HuH-7.5 (cell line): ENCODE measurements at places on chromosomes 3 and 15.

GRCh38 chr15:64224511-64224910, 61.7 kb upstream of the PPIB start:
- DNase-seq, result no peak

GRCh38 chr3:101665357-101665756, 11.6 kb downstream of the ZBTB11 start:
- DNase-seq, result no peak

DNA sequence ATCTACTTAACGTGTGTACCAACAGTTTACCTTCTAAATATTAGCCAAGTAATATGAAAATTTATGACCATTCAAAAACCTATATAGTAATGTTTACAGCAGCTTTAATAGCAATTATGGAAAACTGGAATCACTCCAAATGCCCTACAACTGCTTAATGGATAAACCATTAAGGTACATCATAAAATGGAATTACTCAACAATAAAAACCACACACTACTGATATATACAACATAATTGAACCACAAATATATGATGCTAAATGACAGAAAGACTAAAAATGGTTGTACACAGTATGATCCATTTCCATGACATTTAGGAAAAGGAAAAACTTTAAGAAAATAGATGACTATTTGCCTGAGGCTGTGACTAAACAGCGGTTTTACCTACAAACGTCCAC, 467.1 kb upstream of the EPHA6 start:
- no peak for DNase-seq

DNA sequence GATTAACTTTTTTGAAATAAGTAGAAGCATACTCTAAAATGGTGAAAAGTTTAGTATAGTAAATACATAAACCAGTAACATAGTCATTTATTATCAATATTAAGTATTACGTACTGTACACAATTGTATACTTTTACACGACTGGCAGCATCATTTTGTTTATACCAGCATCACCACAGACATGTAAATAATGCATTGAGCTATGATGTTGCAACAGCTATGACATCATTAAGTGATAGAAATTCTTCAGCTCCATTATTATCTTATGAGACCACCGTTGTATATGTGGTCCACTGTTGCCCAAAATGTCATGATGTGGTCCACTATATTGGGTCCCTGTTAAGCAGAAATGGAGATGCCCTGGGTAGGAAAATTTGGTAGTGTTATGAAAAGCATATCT, 51.3 kb downstream of the DRD3 start:
- no peak for DNase-seq

DNA sequence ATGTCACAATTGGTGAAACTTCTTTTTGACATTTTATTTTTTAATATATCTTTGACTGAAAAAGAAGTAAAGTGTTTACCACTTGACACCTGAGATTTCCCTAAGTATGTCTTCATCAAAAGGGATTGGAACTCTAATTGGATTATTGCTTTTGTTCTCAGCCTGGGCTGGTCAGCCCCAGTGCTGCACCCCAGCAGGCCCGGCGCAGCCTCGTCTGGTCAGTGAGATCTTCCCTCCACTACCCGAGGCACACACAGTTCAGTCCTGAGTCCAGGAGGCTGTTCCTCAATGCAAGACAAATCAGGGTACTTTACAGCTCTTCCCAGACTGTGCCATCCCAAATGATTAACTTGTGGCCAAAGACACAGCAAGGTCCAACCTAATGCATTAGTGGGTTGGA, 146.9 kb upstream of the SEMA6D start:
- DNase-seq, result no peak

- DNase-seq, result no peak
These were observed 10.6 kb downstream of the ARNT2 start for GRCh38 chr15:80414546-80415357.

DNA sequence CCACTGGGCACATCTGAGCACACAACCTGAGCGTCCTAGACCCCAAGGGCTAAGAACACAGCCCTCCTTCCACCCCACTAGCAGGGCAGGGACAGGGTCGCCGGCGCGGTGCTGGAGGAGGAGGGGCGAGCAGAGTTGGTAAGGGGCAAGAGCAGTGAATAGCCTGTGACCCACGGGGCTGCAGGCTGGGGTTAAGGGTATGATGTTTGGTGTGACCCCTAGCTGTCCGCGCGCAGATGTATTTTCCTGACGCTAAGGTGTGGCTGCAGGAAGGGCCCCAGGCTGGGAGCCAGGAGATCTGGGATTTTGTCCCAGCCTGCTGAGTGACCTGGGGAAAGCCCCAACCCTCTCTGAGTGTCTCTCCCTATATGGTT, 1.3 kb upstream of the C15orf39 start:
- DNase-seq, result no peak

DNA sequence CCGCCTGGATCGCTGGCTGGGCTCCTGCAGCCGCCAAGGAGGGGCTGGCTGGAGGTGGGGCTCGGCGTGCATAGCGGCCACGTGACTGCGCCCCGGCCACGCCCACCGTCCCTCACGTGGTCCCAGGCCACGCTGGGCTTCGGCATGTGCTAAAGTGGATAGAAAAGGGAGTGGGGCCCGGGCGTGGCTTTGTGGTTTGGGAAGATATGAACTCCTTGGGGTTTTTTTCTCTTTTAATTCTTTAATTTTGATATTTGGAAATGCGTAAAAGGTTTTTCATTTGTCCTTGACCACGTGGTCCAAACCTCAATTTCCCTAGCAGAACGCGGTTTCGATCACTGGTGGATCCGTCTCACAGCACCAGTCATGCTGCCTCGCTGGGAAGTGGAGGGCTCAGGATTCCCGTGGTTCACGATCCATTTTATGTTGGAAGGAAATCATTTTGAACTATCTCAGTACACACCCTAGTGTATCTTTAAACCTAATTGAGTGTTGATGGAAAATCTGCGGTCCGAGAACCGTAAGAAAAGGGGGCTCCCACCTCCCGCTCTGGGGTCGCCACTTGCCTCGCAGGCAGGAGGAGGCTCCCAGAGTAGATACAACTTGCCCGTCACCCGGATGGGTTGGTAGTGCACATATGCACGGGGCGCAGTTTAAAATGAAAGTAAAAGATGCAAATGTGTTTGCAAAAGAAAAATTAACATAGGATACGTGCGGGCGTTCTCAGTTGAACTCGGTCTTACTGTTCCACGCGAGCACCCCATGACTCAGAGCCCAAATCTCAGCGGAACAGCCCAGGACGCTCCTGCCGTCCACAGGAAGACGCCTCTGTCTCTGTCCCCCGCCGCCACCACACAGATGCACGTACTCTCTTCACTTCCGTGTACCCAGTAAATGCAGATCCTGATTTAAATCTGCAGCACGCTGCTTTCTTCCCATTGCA, 141.9 kb downstream of the PGPEP1L start:
- DNase-seq, result peak; percentile 78

GRCh38 chr3:4514321-4514720, 21.2 kb downstream of the ITPR1 start:
- no peak for DNase-seq

GRCh38 chr3:154018100-154018696, 103.0 kb upstream of the ARHGEF26 start:
- DNase-seq, result peak; percentile 7

GRCh38 chr3:5339967-5340535, 152.5 kb downstream of the EDEM1 start:
- DNase-seq, result no peak

GRCh38 chr3:94317017-94317416, 254.2 kb downstream of the NSUN3 start:
- no peak for DNase-seq

DNA sequence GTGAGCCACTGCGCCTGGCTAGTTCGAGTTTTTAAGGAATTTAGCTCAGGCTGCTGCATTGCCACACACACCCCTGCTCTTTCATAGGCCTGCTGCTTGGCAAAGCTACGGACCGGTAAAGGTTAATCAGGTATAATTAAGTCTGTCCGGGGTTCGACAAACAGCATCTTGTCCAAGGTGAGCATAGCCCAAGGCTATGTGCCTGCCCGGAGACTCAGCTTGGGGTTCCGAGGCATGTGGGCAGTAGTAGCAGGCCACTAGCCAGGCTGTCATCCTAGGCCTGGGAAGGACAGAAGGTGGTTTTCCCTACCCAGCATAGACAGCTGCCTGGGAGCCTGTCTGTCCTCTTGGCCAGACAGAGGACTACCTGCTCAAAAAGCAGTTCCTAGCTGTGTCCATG, 6.6 kb downstream of the P4HTM start:
- DNase-seq, result no peak

DNA sequence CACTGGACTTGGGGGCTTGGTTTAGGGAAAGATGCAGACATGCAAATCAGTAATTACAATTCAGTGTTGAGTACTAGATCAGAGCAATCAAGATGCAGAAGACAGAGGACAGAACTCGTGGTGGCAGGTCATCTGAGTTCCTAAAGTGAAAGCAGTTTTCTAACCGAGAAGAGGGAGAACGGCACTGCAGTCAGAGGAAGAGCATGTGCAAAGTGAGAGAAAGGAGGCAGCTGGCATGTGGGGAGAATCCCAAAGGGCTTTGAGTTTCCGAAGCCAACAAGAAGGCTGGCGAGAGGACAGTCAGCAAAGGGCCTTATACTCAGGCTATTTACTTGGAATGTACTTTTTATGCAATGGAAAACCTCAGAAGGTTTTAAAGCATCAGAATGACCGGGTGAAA, 87.0 kb downstream of the ANP32A start:
- DNase-seq, result no peak

GRCh38 chr3:19540464-19540863, 392.2 kb downstream of the KCNH8 start:
- DNase-seq, result no peak

DNA sequence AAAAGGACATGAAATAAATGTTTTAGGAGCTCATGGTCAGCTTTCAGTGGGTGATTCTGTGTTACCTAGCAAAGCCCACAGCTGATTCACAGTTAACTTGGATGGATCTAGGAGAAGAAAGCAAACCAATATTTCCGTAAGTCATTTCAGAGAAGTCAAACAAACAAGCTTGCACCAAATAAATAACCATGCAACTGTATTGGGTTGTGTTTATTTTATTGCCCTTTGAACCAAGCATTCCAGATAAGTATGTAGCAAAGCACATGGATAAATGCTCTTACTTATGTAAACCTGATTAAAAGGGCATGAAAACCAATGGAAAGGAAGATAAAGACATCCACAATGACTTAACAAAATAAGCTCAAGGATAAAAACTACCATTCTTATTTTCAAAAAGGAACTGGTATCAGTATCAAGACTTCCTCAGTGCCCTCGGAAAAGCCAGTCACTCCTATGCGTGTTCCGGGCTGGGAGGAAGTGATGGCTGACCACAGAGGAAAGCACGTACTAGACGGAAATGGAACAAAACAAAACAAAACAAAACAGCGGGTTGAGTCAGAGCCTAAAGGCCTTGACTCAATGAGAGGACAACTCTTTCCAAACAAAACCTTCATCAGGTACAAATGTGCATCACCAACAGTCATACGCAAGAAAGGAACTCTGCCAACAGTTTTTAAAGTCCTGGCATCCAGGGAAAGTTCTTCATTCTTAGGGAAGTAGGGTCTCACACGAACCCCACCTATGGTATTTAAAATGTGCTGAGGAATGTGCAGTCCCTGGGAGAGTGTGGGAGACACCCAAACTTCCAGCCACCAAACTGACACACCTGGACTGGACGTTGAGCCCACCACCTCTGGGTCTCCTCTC, 103.3 kb downstream of the SNRK start:
- DNase-seq, result no peak

GRCh38 chr3:135806317-135806716, 159.2 kb upstream of the PPP2R3A start:
- DNase-seq, result no peak

DNA sequence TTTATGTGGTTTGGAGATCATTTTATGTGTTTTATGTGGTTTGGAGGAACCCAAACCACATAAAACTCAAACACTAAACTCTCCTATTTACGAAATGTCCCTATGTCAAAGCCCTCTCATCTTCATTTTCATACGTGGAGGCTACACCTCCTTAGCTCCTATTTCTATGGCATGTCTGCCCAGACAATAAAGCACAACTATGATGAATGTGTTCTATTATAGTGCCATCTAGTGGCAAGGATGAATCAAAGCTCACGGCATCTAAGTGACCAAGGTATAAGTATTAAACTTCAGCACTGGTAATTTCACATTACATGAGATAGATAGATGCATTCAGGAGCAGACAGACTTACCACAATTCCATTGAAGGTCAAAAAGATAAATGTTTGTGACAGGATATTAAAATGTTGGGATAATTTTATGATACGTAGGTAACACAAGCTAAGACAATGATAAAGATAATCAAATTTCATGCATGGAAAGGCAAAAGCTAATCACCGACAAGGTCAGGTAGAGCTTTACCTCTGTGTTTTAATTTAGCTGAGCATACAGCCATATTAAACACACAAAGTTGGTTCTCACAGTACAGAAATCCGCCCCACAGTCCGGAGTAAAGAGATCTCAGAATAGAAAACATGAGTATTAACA, 130.6 kb upstream of the FHIT start:
- DNase-seq, result peak; percentile 9

GRCh38 chr3:151918253-151919029, 45.0 kb downstream of the SUCNR1 start:
- peak; percentile 27 for DNase-seq

DNA sequence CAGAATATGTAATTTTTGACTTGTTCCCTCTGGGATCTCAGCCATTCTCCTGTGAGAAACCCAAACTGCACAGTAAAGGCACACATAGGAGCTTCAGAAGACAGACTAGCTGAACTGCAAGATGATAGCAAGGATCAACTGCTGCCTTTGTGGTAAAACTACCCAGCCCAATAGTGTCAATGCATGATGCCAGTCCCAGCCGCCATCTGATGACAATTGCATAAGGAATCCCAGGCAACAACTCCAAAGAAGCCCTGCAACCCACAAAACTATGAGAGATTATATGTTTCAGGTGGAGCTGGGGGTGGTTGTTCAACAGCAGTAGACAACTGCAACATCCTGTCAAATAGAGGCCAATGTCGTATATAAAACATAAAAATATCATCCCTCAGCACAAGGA, 192.4 kb upstream of the ARPP21 start:
- DNase-seq, result no peak

GRCh38 chr3:30426293-30426993, 180.0 kb upstream of the TGFBR2 start:
- DNase-seq, result no peak
